ENCODE measurements at places on chromosomes 5 and 9.

DNA sequence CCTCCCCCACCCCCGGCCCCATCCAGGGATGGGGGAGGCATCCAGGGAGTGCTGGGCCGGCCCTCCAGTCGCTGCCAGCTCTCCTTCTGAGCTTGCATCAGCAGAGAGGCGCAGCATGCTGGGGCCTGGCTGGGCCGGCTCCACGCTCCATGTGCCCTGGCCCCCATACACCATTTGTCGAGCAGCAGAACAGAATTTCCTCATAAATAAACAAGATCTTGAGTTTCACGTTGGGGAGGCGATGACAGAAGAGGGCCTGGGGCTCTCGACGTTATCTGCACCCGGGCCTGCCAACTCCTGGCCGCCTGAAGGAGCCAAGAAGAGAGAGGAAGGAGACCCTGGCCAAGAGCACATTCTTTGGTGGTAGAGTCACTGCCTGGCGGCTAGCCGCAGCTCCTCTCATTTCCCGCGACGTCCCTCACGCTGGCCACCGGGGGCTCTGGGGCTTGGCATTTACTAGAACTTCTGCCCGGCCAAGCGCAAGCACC lies 177.0 kb downstream of the FGF18 start:
- no peak for DNase-seq

DNA sequence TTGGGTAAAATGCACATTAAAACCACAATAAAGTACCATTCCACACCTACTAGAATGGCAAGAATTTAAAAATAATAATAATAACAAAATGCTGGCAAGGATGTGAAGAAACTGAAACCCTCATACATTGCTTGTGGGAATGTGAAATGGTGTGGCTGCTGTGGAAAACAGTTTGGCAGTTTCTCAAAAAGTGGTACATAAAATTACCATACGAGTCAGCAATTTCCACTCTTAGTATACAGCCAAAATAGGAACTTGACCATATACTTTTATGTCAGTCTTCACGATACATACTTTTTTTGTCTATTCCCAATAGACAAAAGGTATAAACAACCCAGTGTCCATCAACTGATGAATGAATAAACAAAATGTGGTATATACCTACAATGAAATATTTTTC lies 15.6 kb downstream of the FKBP15 start:
- no peak for DNase-seq

DNA sequence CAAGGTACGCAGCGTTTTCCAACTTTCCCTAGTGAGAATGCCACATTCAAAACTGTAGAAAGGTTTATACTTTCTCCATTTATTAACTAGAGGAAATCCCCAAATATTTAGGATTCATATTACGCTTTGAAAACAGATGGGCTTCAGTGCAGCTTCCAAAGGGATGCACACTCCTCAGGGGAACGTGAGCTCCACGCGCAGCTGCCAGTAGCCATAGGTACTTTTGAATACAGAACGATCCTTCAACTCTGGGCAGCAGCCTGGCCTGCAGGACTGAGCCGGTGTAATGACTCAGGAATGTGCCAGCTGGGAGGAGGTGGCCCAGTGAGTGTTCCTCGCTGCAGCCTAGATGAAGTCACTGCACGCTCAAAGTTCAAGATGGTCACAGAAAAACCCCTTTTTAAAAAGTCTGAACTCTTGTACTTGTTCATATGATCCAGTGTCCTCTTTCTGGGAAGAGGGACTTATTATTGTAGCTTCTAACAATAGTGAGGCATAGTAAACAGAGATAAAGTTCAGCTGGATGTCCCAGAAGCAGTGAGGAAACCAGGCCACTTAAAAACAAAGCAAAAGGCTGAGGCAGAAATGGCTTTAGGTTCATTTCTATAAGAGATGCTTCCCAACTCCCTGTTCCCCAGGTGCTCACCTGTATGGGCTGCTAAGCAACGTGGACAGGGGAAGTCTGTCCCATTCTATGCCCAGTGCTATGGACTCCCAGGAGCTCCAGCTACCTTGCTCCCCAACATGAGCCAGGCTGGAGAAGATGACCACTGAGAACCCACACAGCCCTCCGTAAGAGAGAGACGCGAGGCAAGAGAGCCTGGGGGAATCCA lies 130.0 kb downstream of the LHFPL2 start:
- no peak for DNase-seq

GRCh38 chr5:98927989-98928872 lies 576 bp downstream of the CHD1 start:
- no peak for DNase-seq

- no peak for DNase-seq
These were observed 275.1 kb downstream of the BRINP1 start for GRCh38 chr9:119094086-119094485.

DNA sequence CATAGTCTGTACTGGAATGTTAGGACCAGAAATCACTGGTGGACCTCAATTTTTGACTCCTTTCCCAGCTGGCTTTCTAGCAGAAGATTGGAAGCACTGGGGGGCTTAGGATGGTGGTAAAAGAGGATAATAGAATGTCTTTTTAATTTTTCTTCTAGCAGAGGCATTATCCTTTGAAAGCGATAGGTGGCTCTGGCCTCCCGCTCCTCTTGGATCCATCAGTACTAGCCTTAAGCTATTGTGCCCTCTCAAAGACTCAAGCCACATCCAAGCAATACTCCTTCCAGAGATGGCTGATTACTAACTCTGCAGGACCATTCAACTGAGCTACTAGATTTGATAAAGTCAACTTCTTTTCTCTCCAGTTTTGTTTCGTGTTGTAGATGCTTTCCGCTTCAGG lies 610.6 kb downstream of the CDH12 start:
- DNase-seq, result no peak

- DNase-seq, result no peak
These were observed 21.0 kb upstream of the CDK7 start for GRCh38 chr5:69213513-69214215.

DNA sequence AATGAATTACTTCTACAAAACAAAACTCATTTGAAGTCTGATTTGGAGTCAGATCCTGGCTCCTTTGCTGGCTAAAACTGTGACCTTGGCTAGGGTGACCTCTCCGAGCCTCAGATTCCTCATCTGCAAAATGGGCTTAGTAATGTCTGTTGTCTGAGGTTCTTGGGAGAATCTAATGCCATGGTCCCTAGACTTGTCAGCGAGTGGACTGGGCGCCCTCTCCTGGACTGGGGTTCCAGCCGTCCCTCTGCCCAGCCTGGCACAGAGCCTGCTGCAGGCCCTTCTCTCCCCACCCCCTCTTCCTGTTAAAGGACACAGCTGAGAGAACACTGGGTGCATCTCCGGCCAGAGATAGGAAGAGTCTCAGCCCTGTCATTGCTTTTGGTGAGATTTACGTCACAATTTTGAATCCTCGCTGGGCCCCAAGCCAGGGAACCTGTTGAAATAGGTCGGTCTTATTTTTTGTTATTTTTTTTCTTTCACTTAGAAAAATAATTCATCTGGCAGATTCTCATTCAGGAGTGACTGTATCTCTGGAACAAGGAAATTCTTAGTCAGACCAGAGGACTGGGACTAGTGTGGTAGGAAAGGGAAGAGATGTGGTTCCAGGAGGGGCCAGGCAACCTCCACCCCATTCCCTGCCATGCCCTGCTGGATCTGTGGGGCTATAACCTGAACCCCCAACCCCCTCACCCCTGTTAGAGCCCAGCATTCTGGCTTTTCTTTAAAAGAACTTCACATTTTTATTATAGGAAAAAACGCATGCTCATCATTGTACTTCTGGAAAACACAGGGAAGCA lies 48.2 kb upstream of the RPL26L1 start:
- DNase-seq, result no peak

DNA sequence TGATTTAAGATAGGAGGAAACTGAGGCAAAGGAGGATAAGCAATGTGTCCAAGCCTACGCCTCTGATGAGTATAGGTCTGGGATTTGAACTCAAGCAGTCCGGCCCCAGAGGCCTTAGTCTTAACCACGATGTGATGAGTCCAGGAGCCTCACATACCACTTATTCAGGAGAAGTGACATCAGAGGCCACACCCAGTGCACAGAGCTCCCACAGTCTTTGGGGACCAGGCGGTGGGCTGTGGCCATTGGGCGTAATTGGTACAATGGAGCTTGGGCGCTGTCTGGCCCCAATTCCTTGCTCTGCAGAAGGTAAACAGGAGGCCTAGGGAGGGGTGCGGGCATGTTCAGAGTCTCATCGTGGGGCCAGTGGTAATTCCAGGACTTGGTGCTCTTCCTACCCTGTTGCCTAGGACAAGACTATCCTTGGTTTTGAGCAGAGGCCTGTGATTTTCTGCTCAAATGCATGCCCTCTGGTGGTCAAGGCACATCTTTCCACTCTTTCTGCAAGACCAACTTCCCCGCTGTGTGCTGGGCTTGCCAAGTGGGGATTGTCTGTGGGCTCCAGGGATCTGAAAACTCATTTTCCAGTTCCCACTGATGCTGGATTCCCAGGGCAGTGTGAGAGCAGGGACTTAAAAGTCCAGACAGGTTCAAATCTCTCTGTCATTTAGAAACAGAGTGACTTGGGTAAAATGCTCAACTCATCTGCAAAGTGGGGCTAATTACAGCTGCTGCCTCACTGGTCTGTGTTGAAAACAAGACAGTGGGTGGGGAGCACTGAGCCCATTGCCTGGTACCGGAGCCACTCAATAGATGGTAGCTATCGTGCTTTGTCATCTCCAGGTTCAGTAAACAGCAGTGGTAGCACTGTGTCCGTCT lies 15.8 kb downstream of the NDST1 start:
- DNase-seq, result no peak

GRCh38 chr5:150648294-150649107 lies 8.0 kb downstream of the SYNPO start:
- DNase-seq, result no peak

DNA sequence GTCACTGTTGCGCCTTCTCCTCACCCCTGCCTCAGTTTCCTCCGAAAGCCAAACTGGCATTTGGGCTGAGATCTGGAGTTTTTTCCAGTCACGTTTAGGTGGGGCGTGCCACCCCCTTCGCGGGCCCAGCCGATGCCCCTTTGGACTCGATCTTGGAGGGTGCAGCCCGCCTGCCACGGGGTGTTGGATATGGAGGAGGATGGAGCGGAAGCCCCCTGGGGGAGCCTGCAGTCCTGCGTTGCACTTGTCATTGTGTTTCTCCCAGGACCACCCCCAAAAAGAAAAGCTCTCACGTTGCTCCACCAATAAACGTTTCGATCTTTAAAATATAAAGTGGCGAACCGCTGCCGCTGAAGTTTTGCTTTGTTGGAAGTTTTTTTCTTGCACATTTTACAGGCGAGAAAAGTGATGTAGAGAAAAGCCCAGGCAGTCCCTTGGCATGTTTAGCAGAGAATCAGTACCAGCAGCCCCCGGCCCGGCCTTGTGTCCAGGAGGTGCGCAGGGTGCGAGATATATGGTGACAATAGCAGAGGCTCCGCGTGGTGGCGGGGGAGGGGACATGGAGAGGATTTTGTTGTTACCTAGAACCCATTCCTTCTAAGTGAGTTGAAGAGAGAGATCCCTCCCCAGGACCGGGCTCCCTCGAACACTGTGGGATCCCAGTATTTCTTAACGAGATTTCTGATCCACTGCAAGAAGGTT lies 681 bp downstream of the F2R start:
- DNase-seq, result no peak

DNA sequence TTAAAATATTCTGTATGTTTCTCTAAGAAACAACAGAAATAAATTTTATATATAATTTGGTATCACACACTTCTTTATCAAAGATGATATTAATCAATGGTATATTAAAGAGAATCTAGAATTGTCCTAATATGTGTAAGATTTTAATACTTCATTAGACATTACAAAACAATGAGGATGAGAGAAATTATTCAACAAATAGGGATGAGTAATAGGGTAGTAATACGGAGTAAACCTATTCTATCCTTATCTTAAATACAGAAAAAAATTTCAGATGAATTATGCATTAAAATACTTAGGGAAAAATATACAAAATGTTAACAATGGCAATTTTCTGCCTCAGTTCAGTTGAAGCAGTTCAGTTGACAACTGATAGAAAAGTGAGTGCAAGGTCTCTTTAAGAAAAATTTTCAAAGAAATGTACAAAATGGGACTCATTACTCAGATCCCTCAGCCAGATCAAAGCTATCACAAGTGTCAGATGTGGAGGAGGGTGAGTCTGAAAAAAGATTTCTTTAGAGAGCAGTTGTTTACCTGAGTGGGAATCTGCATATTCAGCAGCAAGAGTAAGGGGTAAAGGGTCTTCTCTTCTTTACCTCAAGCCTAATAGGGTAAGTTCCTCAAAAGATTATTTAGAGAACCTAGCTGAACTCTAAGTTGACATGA lies 56.7 kb upstream of the GCNT4 start:
- no peak for DNase-seq

- DNase-seq, result no peak
These were observed 16.5 kb downstream of the KIAA1958 start for GRCh38 chr9:112503170-112503569.

DNA sequence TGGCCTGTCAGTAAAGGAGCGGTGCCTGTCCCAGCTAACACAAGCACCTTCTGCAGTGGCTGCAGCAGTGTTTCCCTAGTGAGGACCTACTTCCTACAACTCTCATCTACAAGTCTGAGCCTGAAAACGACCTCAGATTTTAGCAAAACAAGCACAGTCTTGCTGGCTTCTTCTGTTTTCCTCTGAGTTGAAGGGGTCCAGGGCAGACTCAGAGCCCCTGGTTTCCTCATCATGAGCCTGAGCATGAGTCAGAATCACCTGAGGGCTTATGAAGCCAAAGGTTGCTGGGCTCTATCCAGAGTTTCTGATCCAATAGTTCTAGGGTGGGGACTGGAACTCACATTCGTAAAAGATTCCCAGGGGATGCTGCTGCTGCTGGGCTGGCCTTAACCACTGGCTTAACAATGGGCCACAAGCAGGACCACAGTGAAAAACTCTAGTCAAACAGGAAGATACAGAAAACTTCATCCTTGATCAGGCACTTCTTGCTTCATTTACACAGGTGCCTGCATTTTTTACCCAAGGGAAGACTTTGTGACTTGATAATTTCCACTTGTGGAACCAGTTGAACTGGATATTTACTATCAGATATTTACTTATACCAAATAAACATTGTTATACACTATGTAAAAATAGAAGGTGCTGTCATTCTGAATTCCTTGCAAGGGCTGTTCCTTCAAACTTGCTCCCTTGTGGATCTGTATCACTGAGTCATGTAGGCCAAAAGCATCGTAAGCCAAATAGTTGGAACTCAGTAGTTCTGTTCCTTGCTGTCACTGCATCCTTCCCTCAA lies 4.3 kb upstream of the ACER2 start:
- no peak for DNase-seq

DNA sequence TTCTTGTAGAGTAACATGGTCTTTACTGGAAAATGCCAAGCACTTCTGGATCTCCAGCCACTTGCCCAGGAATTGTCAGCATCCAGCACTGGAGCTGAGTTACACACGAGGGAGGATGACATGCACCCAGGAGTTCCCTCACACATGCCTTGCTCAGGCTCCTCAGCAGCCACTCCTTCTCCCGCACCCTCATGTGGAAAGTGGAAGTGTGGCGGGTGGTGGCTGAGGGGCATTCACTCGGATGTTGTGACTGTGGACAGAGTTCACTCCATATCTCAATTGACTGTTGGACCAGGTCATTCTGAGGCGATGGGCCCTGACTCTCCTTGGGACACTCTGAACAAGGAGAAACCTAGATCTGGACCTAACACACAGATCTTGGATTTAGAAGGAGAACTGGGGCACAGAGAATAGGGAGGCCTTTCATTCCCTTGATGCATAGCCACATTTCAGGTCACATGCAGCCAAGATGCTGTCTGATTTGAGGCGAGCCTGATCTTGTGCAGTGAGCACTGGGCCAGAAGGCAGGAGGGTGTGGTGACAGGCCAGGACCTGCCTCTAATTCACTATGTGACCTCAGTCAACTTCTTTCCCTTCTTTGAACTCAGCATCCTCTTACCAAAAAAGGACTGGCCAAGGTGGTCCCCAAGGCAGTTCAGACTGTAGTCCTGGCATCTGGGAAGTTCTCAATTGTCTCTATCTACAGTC lies 62.1 kb downstream of the CYSTM1 start:
- no peak for DNase-seq
